CD8-positive, alpha-beta memory T cell (primary cell): ENCODE measurements at places on chromosomes 5 and 9. TPM values are rescaled to one million over a fixed set of nuclear protein-coding genes. Genes with fewer than 3 reads are reported as not detected.

DNA sequence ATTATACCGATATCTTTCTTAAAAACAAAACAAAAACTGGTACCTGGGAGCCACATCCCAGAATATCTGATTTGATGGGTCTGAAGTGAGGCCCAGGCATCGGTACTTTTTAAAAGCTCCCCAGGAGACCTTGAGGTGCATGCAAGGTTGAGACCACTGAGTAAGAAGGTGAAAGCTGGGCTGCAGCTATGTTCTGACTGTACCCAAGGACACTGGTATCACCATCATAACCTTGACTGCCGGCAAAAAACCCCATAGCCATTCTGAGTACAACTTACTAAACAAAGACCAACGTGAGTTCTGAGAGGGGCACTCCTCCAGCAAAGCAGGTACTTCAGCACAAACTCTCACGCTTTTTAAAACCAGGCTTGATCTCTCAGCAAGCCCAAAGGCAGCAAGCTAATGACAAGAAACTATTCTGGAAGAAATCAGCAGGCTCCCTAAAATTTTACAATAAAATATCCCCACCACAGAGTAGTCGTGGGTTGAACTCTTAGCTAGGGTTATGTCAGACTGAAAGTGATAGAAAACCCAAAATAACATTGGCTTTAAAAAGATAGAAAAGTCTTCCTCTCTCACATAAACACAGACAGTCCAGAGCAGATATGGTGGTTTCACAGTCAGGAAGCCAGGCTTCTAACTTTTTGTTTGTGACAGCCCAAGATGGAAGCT, 263.9 kb downstream of the SAXO1 start:
- DNase-seq, result no peak

GRCh38 chr5:14469551-14470377, 111.8 kb upstream of the OTULINL start:
- no peak for DNase-seq

GRCh38 chr5:142740474-142741242, 29.5 kb upstream of the ARHGAP26 start:
- no peak for DNase-seq

Gene C1QTNF2
- total RNA-seq, result not detected

Gene TAF11L6
- total RNA-seq, result not detected

Gene ORM2
- not detected for total RNA-seq

GRCh38 chr9:38162332-38163211, 93.5 kb upstream of the SHB start:
- DNase-seq, result no peak

Gene FST
- not detected for total RNA-seq

- no peak for DNase-seq
Observed at GRCh38 chr5:103356350-103357091, 98.0 kb downstream of the MACIR start.

GRCh38 chr9:33129886-33130881, 37.0 kb downstream of the B4GALT1 start:
- DNase-seq, result no peak

- DNase-seq, result no peak
Observed at GRCh38 chr5:152514827-152515397, 109.8 kb upstream of the NMUR2 start.

Gene CRB2
- not detected for total RNA-seq

Gene EPB41L4B
- total RNA-seq, result 0.44 TPM

GRCh38 chr5:89232139-89232603, 349.2 kb upstream of the MEF2C start:
- DNase-seq, result no peak

Gene GRPEL2
- total RNA-seq, result 33.4 TPM

DNA sequence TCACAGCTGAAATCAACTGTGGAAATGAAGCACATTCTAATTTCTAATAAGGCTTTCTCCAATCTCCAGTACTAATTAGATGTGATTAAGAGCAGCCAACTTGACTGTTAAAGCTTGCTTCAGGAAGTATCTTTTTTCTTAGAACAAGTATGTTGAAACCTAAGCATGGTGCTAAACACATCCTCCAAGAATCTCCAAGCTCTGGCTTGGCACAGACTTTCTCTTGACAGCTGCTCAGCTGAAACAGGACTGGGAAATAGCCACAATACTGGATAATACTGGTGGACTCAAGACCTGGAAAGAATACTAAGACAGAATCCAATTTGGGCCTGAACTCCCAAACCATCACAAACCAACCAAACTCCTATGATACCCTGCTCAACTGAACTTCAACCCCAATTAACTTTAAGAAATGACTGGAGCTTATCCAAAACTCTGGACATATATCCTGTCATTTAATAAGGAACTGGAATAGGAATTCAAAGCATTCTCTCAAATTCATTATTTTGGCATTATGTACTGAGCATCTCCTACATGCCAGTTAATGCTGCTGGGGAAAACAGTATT, 16.2 kb downstream of the PRKAA1 start:
- DNase-seq, result no peak
